Right renal cortex interstitium (tissue), 3 donors: ENCODE measurements at places on chromosomes 5 and 9. TPM values are rescaled to one million over a fixed set of nuclear protein-coding genes. Genes with fewer than 3 reads are reported as not detected.

- no peak for DNase-seq
These were observed 586.5 kb upstream of the PTPRD start for GRCh38 chr9:11199335-11199734.

- no peak for DNase-seq
These were observed 149.0 kb downstream of the TMEM161B start for GRCh38 chr5:88119535-88120125.

- no peak for DNase-seq
These were observed 416.5 kb upstream of the CCNH start for GRCh38 chr5:87829217-87829551.

- DNase-seq, result no peak
These were observed 468.4 kb upstream of the CDH6 start for GRCh38 chr5:30725073-30725472.

Gene DTWD2
- 14.5 TPM for polyA plus RNA-seq

Gene CDX1
- polyA plus RNA-seq, result 0.89 TPM
